ENCODE measurements at places on chromosomes 12 and 14.

GRCh38 chr14:58100735-58101368 is 51.2 kb downstream of the ARMH4 start:
- no peak for DNase-seq

DNA sequence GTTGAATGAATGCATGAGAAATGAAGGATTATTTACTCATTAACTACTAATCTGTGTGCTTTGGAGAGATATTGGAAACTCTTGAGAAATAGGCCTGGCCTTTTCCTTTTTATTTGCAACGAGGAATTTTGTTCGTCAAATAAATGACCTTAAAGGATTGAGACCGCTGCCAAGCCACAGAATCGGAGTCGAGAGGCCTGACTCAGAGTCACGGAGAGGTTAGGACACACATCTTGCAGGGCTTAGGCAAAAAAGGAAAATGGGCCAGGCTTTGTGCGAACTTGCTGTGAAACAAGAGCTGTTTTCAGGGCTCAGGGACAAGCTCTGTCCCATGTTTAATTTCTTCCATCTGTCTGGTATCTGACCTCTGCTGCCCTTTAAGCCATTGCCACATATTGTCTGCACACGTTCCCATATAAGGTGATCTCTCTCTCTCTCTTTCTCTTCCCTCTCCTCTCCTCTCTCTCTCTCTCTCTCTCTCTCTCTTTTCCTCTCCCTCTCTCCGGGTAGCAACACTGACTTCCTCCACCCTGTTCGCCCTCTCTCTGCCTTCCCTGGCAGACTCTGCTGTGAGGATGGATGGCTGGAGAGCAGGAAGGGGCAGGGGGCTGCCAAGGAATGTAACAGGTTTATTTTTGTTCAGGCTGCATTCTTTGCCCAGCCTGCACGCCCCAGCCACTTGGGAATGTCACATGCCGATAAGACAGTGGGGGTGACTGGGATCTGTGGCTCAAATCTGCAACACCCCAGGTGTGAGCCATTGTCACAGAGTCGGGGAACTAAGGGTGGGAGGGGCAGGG is 14.9 kb upstream of the IFT81 start:
- no peak for DNase-seq

DNA sequence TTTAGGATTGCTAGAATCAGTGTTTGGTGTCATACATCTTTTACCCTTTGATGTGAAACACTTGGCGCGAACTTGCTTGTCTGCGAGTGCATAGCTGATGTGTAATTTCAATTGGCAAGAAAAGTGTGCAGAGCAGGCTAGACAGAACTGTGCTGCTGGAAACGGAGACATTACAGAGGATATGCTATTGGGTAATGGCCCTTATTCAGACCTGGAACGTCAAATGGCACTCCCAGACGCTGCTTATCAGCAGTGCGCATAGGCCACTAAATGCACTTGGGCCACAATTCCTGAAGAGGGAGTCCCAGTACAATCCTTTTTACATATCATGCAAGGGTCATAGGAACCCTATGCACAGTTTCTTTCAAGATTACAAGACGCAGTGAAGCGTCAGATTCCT is 15.7 kb upstream of the SLC10A1 start:
- no peak for DNase-seq

GRCh38 chr14:97851428-97851995 is 1054.3 kb downstream of the VRK1 start:
- DNase-seq: no peak

GRCh38 chr12:16524378-16524777 is 81.6 kb downstream of the LMO3 start:
- no peak for DNase-seq

DNA sequence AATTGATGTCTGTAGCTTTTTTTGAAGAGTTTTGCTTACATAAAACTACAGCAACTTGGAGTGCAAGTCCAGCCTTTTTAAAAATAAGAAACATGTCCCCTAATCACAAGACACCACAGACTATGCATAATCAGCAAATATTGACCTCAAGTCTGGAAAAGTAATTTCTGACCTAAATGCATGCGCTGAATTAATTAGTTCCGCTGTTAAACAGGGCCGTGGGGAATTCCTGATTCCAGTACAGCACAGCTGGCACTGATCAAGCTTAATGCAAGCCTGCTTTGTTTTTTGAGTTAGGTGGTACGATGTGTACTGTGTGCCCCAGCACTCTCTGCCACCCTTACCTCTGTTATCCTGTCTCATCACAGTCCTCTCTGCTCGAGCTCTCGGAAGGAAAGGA is 9.2 kb downstream of the MLH3 start:
- DNase-seq: no peak

GRCh38 chr12:22116376-22116775 is 70.4 kb downstream of the CMAS start:
- DNase-seq: no peak

DNA sequence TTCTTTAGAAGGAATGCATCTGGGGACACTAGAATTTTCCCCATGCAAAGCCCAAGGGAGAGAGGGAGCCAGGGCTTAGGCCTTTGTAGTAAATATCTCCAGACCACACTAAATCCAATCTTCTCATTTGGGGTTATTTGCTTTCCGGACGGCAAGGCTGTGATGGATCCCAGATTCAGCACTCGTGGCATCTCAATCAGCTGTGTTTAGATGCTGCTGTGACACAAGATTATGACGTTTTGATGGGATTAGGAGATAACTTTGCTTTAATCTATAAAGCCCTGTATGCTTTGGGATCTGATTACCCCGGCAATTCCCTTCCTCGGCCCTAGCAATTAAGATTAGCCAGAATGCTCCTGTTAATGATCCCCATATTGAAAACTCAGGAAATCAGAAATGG is 686.7 kb upstream of the TBX3 start:
- DNase-seq: no peak

- DNase-seq: no peak
Observed at GRCh38 chr14:25516838-25517237, 466.9 kb upstream of the STXBP6 start.

- no peak for DNase-seq
Observed at GRCh38 chr14:51442513-51443175, 202.6 kb downstream of the TMX1 start.

DNA sequence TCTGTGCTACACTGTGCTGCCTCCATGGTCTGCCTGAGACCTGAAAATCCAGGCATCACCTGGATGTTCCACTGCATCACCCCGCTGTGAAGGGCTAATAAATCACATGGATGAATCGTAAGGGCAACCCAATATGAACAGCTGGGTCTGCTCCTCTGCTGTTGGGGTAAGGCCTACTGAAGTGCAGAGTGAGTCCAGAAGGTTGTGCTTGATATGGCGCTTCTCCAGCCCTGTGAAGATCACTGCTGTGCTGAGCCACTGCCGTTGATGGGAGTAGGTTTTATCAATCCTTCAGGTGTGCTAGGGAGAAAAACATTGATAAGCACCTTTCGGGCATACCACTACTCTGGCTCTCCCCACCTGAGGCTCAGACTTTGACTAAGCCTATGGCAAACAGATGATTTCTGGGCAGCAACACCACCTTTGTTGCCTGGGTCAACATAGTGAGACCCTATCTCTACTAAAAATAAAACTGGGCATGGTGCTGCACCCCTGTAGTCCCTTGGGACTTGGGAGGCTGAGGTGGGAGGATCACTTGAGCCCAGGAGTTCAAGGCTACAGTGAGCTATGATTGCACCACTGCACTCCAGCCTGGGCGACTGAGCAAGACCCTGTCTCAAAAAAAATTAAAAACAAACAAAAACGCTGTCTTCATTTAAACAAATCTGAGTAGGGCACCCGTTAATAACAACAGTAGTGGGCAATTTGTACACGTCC is 1.7 kb downstream of the ACVRL1 start:
- DNase-seq: no peak

DNA sequence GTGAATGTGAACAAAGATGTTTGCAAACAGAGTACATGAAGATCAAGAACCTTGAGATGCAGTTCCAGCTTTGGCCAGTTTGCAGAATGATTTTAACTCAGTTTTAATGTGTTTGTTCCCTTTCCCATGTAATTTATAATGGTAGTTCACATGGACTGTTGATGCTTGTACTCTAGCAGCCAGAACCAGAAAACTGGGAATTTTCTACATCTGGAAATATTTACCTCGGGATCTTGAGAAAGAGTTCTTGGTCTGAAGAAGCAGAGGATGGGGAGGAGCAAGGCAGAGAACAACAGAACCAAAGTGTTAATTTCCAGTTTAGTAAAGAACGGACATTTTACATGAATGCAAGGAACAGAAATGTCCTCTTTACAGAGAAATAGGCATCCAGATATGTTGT is 37.0 kb upstream of the PMCH start:
- DNase-seq: no peak

GRCh38 chr12:117441751-117442150 is 80.3 kb upstream of the NOS1 start:
- DNase-seq: peak; percentile 83

GRCh38 chr14:20631880-20632389 is 9.6 kb downstream of the OR6S1 start:
- peak; percentile 73 for DNase-seq

GRCh38 chr12:101581190-101581589 is 13.6 kb upstream of the MYBPC1 start:
- DNase-seq: no peak

GRCh38 chr12:51592034-51592705 is 1.1 kb downstream of the SCN8A start:
- DNase-seq: no peak

DNA sequence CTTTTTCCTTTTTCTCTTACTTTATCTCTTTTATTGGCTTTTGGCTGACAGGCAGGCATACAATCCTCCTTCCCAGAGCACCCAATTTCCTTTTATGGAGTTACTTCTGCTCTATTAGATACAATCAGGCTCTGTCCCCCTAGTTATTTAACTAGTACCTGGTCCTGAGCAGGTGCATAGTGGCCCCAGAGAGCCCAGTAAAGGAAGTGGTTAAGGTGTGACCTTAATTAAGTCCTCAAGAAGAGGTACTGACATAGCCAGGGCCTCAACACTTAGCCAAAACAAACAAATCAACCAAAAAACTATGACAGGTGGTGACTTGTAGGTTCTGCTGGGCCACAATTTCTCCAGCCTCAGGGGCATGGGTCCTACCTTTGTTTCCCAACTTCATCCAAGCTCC is 82.9 kb downstream of the CCDC60 start:
- no peak for DNase-seq

- no peak for DNase-seq
Observed at GRCh38 chr12:32895688-32896431, 717 bp downstream of the PKP2 start.

GRCh38 chr12:6444031-6444430 is 724 bp upstream of the CD27 start:
- no peak for DNase-seq

DNA sequence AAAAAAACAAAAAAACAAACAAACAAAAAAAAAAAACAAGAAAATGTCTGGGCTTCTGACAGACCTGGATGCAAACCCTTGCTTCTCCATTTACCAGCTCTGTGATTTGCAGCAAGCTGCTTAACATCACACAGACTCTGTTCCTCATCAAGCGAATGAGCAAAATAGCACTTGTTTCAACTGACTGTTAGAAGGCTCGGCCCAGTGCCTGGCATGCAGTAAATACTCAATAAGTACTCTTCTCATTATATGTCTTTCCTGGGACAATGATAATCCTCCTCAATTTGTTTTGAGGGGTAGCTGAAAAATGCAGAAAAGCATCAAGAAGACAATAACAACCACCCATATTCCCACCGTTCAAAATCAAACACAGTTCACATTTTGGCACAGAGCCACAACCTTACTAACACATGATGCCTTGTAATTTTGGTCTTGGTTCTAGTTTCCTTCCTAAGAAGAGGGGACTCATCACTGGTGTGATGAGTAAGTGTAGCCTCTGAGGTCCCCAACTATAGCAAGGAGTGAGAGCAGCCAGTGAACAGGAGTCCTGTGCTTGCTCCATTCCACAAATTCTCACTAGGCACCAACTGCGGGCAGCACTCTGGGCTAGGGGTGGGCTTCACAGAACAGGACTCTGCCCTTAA is 60.4 kb downstream of the TTC7B start:
- no peak for DNase-seq

DNA sequence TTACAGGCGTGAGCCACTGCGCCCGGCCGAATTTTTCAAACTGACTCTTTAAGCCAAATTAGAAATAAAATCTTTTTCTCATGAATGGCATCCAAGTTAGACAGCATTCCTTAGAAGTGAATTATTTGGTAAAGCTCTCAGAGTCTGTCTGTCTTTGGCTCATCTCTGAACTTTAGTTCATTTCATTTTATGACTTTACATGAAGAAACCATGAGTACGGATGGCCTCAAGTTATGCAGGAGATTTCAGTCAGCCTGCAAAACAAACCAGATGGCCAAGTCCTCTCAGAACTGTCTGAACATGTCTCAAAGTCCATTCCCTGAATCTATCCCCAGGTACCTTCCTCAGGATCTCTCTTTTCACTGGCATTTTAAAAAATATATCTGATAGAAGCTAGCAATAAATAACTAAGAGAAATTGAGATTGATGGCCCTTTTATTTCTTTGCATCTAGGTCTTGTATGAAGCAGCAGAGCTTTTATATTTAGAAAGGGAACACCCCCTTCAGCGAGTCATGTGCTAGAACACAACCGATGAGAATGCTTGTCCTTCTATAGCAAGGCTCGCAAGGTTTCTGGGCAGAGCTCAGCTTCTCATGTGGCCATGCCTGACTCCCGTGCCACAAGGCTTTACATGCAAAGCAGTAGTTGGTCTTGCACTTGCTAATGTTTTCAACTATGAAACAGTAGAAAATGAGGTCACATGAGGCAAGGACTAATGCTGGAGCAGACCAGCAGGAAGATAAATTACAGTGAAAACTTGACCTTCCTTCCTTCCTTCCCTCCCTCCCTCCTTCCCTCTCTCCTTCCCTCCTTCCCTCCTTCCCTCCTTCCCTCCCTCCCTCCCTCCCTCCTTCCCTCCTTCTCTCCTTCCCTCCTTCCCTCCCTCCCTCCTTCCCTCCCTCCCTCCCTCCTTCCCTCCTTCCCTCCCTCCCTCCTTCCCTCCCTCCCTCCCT is 125.0 kb downstream of the AKAP6 start:
- no peak for DNase-seq

DNA sequence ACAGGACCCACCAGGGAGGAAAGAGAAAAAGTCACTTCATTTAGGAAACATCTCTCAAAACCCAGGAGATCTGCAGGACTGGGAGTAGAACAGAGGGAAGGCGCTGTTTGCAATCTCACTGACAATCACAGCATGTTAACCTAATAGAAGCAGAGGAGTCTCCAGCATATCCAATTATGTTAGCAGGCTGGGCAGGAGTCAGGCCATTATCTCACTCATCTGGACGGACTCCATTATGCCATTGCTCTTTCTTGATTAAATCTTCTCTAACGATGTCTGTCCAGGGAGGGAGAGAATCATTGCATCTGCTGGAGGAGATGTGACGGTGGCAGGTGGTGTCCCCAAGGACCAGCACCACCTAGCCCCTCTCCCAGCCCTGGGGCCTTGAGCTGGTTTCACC is 203.8 kb upstream of the SFSWAP start:
- DNase-seq: peak; percentile 45

- no peak for DNase-seq
Observed at GRCh38 chr12:102879144-102879763, 37.8 kb downstream of the PAH start.

GRCh38 chr14:101063121-101063520 is 159.6 kb upstream of the RTL1 start:
- DNase-seq: no peak

GRCh38 chr12:47385653-47386052 is 305.9 kb upstream of the AMIGO2 start:
- no peak for DNase-seq

- no peak for DNase-seq
Observed at GRCh38 chr12:107488666-107489065, 196.9 kb upstream of the PWP1 start.

Measured in left forelimb (tissue), 1 donor.